Osteoblast (primary cell): ENCODE measurements at places on chromosomes 2 and 18. TPM values are rescaled to one million over a fixed set of nuclear protein-coding genes. Genes with fewer than 3 reads are reported as not detected.

The PKDCC gene
- 1.2 and 4.0 TPM in 2 replicates for total RNA-seq

The UGT1A8 gene
- not detected in 2 replicates for total RNA-seq

The MAL gene
- not detected in 2 replicates for total RNA-seq

The SLC23A3 gene
- 1.4 and 1.5 TPM in 2 replicates for total RNA-seq

The ZFAND2B gene
- 25.0 and 26.5 TPM in 2 replicates for total RNA-seq

The NCKAP5 gene
- total RNA-seq, result 1.8 TPM in 2 replicates

The ANKRD44 gene
- total RNA-seq, result 44.5 and 56.3 TPM in 2 replicates

The SULT1C2 gene
- total RNA-seq, result 0.36 and 1.2 TPM in 2 replicates

The KRTCAP3 gene
- total RNA-seq, result under 0.01 and 0.72 TPM in 2 replicates

The AKAIN1 gene
- total RNA-seq, result not detected in 2 replicates

The ASIC4 gene
- under 0.01 TPM in 1 of 2 replicates, not detected in the other for total RNA-seq

The RRM2 gene
- 4.3 and 7.4 TPM in 2 replicates for total RNA-seq

The CCDC121 gene
- total RNA-seq, result 1.1 and 1.2 TPM in 2 replicates
